ENCODE measurements at places on chromosomes 3 and 15.

GRCh38 chr3:136074546-136075170 is 109.1 kb downstream of the PPP2R3A start:
- no peak for DNase-seq

DNA sequence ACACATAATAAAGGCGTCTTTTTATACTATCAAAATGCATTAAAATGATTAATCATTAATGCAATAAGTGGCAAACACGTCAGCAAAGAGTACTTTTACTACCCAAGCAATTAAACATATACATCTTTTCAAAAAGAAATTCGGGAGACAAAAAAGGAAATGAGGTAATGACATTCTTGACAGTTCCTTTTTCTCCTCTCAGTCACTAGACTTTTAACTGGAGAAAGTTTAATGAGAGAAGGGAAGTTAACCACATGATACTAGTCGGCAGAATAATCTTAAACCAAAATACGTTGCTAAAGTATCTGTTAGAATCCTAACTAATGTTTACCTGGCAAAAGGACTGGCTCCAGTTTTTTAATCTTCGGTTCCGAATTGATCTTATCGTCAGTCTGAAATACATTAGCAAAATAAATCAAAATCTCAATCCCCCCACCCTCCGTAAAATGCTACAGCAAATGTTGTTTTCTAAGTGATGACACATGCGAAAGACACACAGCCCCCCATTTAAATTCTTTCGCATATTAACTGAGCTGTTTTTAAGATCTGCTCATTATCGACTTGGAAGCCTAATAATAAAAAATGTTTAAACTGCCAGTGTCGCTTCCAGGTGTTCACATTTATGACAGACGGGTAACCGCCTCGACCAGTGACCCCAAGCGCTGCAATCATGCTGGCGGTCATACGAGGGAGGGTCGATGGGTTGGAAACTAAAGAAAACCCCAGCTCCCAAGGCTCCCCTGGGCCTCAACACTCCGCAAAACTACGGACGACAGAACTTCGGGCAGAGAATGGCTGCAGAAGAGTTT is 778 bp downstream of the MTMR10 start:
- DNase-seq: no peak

DNA sequence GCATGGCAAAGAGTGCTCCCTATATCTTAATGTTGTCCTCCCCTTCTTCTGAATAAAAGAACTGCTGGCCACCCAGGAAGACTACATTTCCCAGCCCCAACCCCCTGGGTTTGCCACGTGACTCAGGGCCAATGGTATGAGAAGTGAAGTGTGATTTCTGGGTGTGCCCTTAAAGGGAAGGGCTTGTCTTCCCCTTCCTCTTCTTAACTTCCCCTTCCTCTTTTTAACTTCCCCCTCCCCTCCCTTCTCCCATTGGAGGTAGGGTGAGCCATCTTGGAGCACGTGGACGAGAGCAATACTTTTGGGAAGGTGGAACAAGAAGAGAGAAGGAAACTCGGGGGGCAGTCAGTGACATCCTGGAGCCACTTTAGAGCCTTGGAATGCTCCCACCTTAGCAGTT is 6.8 kb upstream of the KBTBD12 start:
- DNase-seq: no peak

DNA sequence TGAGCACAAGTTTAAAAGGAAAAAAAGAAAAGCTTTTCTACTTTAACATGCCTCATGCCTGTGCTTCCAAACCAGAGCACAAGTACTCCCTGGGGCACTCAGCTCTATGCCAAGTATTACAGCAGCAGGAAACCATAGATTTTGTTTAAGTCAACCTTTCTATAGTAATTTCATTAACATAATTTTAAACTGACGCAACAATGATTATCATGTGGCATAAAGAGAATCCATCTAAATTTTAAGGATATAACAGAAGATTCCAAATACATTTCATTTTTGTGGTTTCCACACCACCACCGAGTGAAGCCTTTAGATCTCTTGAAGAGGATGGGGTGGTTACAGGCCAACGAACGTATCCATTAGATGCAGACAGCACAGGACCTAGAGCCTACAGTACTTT is 112.1 kb downstream of the TNIK start:
- DNase-seq: no peak

DNA sequence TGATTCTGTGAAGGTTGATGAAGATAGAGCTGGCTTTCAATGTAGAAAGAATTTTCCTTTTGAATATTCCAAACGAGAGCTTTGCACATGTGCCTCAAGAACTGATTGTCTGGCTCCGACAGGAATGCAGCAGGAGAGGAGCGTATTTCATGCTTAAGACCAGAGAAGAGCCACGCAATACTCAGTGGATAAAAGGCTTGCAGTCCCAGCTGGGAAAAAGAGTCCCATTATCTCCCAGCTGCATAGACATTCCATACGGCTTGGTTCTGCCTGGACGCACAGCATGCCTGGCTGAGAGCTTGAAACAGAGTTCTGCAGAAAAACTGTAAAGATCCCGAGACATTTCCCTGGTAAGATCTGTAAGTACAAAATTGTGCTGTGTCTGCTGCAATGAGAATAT is at the start of gene CNTN6:
Gene CNTN6, plus strand, starts transcription at position 254 of the 400 bp plus-strand sequence. CDS start 54,985 bp downstream, outside the sequence.
- DNase-seq: no peak

- no peak for DNase-seq
Measured at GRCh38 chr3:115657168-115657567, 33.9 kb downstream of the GAP43 start.

GRCh38 chr3:172815857-172816256 is 65.3 kb downstream of the ECT2 start:
- DNase-seq: no peak

- DNase-seq: no peak
Measured at GRCh38 chr3:42772670-42773408, at the start of gene CCDC13. CCDC13 (minus strand) TSS chr3:42773253; CDS start chr3:42758345, 14,908 bp downstream.

DNA sequence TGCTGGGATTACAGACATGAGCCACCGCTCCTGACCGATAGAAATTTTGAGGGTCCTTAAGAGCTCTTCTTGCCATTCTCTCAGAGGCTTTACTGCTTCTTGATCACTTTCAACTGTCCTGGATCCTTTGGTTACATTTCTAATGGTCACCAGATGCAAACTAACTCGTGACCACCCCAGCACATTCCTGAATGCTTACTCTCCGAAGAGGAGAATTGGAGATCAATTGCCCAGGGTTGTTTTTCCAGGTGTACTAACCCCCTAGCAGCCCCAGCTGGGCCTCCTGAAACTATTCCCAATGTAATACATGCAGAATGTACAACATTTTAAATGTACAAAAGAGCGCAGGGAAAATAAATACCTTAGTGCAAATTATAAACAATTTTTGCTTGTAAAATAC is 65.1 kb upstream of the TBL1XR1 start:
- no peak for DNase-seq

- no peak for DNase-seq
Measured at GRCh38 chr15:53851110-53851848, 91.8 kb upstream of the WDR72 start.

GRCh38 chr15:38589502-38589901 is 24.9 kb upstream of the RASGRP1 start:
- DNase-seq: no peak

GRCh38 chr15:75723171-75723846 is 10.7 kb upstream of the CSPG4 start:
- no peak for DNase-seq

DNA sequence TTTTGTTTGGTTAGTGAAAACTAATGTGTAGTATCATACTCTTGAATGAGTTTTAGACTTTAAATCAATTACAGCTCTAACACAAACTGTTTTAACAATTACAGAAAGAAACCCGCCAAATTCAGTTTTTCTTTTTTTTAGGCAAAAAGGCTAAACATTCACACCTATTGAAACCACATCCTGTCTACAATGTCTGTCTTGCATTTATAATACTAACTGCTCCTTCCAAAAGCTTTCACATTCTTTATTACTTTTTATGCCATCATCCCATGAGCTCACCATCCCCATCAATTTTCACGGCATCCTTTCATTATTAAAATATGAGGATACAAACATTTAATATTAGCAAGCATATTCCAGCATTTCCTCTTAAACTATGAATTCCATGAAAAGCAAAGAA is 593.3 kb downstream of the FOXP1 start:
- no peak for DNase-seq

DNA sequence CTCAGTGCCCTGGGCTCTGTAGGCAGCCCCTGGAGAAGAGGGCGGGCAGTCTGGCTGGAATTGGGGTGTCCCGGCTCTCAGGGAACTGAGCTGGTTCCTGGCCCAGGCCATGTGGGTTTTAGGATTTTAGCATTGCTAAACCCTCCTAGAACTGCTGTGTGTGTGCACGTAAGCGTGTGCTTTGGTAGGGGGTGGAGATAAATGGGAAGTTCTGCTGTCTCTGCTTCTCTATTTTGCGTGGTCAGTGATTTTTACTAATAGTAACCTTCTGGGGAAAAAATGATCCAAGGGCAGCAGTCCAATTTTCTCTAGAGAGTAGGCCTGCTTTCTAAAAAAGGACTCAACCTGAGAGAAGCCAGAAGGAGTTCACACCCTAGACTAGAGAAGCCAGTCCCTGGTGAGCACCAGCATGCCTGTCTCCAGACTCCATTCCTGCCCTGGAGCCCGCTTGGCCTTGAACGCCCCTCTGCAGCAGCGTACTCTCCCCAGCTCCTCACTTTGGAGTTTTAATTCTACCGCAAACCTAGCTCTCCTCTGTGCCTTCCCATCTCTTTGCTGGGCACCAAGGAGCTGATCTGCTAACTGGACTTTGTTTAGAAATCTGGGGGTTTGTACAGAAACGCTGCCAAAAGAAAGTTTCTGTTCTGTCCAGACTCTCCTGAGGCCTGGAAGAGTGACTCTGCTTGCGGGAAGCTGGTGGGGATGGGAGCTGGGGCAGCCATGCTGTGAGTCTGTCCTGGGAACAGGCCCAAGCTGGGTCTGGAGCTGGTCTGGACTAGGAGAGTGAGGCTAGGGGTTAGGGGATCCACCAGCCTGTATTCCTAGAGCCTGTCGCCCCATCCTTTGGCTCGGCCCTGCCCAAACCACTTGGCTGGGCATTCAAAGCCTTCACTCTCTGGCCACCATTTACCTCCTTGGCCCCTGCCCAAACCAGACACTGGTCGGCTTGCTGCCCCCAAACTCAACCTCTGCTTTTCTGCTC is 19.7 kb downstream of the CORO2B start:
- no peak for DNase-seq

DNA sequence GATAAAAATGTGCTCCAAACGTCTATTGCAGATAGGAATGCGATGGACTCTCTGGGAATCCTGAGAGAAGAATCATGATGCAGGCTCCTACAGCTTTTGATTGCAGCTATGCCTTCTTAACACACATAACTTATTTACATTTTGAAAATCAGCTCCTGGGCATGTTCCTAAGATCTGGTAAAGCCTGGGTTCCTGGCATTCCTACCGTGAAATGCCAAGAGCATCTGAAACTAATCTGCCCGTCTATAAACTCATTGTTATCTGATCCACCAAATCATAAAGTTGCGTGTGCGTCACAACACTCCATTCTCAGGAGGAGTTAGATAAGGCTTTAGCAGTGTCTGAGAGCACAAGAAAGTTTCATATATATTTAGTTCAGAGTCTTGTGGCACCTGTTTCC is 79.0 kb upstream of the VGLL3 start:
- no peak for DNase-seq

GRCh38 chr3:34584971-34585370 is 786.5 kb downstream of the PDCD6IP start:
- DNase-seq: no peak

DNA sequence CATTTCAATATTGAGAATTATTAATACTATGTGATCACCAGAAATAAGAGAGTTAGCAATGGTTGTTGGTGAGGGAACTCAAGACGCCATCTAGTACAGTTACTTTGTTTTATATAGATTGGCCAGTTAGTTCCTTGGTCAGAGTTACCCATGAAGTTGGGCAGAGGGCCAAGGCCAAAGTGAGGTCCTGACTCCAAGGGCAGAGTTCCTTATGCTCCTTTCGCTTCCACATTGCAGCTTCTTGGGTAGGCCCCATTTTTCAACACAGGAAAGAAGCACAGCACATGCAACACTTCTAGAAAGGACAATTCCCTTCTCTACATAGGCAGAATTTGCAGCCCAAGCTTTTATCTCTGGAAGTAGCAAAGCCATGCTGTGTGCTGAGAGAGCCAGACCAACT is 178.6 kb downstream of the KCNAB1 start:
- DNase-seq: no peak

- no peak for DNase-seq
Measured at GRCh38 chr15:74027688-74028087, 33.2 kb downstream of the PML start.

GRCh38 chr15:58515807-58516206 is 84.0 kb downstream of the LIPC start:
- DNase-seq: no peak

- no peak for DNase-seq
Measured at GRCh38 chr3:173823911-173824460, 426.4 kb downstream of the NLGN1 start.

- DNase-seq: no peak
Measured at GRCh38 chr15:68791431-68792283, 29.0 kb downstream of the ANP32A start.

DNA sequence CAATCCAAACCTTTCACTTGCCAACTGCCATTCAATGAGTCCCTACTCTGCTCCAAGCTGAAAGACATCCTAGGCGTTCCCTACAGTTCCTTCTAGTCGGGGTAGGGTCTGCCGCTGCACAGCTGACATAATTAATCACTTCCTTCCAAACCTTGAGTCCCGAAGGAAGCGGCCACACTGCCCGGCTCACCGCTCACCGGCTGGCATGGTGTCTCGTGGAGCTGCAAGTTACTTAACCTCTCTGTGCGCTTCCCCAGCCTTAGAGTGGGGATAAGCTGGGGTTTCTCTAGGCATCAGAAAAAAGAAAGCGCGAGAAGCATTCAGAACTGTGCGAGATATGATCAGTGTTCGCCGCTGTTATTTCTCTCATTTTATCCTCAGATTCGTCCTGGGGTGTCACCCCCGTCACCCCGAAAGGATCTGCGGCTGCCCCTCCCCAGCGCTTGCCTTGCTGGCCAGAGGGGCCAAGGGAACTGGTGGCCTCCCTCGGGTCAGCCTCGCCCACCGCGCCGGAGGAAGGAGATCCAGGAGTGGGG is 748 bp downstream of the MRPS25 start:
- no peak for DNase-seq

DNA sequence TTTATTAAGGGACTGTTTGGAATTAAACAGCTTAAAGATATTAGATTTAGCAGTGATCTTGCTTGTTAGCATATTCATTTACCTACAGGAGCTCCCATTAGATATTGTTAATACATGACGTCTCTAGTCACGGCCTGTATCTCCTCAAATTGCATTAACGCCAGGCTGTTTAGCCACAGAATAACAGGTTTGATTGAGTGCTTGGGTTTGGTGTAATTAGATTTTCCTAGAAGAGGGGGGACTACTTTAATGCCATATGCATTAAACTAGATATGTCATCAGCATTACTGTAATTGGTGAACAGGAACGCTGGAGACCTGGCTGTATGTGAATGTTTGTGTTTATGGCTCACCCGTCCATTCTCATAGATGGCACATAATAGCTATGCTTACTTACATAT is 841.4 kb upstream of the NR2F2 start:
- DNase-seq: no peak

DNA sequence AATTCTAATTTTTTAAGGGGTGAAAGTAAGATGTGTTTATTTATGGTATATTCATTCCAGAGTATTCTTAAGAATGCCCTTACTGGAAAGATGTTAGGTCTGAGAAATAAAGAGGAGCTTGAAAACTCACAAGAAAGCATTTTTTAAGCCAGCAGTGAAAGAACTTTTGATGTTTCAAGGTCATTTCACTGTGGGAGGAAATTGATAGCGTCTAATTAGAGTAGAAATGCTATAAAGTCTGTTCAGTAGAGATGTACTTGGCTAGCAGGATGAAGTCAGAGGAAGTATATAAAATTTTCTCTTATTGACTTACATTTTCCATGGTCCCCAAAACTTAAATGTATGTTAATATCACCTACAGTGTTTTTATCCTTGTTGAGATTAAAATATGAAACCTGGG is 354.6 kb downstream of the CNTN6 start:
- DNase-seq: no peak

All from cortex of kidney (tissue), 1 donor.